ENCODE measurements at places on chromosomes 12 and 14.

- no peak for DNase-seq
Observed at GRCh38 chr12:70120970-70121369, 122.3 kb upstream of the CNOT2 start.

- DNase-seq: no peak
Observed at GRCh38 chr14:40347675-40348074, 915.4 kb upstream of the FBXO33 start.

DNA sequence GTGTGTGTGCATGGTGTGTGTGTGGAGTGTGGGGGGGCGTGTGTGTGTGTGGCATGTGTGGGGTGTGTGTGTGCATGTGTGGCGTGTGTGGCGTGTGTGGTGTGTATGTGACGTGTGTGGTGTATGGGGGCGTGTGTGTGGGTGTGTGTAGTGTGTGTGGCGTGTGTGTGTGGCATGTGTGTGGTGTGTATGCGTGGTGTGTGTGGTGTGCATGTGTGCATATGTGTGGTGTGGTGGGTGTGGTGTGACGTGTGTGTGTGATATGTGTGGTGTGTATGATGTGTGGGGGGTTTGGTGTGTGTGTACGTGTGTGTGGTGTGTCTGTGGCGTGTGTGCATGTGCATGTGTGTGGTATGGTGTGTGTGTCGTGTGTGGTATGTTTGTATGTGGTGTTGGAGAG, 24.1 kb upstream of the CMKLR1 start:
- DNase-seq: no peak

DNA sequence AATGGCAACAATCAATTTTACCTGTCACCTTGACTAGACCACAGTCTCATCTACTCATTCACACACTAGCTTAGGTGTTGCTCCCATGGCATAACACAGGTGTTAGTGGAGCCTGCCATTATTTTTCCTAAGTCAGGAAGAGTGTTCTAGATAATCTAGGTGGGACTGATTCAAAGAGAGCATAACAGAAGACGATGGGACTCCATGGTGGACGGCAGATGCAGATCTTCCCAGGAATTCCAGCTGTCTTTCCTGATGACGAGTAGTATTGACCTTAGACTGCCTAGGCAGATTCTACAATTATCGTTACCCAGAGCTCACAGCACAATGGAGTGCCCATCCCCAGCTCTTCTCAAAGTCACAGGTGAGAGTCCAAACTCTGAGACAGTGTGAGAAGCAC, 589.0 kb downstream of the TMEM121 start:
- DNase-seq: no peak

GRCh38 chr14:57816568-57817284, 49.2 kb downstream of the SLC35F4 start:
- DNase-seq: no peak

- no peak for DNase-seq
Observed at GRCh38 chr12:46385438-46385837, 12.9 kb upstream of the SLC38A2 start.

DNA sequence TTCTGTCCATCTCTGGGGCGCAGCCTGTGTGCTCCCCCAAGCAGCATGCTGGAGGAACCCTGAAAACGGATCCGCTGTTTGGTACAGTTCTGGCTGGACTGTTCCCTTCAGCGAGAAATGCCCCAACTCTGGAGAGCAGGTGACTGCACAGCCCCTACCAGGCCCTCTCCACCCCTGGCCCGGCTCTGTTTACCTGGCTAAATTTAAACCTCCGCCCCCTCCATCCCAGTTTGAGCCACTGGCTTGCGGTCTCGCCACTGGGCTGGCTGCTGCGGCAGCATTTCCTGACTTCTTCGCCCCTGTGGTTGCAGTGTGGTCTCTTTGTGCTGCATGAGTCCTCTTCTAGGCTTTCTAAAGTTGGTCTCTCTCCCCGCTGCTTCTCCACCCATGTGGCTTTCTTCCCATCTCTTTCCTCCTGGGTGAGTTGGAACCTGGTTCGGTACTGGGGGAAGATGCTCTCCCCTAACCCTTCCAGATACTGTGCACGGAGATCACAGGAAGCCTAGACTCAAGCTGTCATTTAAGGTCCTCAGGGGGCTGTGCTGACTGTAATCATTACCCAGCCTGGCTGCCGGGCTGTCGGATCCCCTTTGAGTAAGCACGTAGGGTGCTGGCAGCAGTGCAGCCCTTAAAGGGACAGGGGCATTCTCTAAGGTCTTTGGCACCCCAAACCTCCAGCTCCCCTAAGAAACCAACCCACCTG, 60.6 kb downstream of the FBXL14 start:
- DNase-seq: no peak

GRCh38 chr14:91934554-91935285, 12.8 kb downstream of the FBLN5 start:
- DNase-seq: no peak

DNA sequence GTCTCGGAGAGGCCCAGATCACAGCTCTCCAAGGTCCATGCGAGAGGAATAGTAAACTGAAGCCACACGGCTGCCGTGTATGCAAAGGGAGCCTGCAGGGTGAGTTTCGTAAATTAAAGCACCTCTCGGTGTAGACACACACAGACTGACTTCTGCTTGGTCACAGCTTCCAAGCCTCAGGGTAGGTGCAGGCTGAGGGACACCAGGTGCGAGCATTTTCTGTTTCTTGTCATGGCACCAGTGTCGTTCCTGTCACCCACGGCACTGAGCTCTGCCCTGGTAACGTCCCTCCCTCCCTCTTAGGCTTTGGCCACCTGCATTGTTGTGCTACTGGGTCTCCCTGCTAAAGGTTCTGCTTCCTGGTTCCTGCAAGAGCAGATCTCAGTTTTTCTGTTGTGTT, 76.2 kb upstream of the DYNC1H1 start:
- DNase-seq: no peak

GRCh38 chr12:46433829-46434228, 61.3 kb upstream of the SLC38A2 start:
- DNase-seq: no peak

GRCh38 chr14:26389646-26390508, 208.0 kb downstream of the NOVA1 start:
- DNase-seq: no peak

DNA sequence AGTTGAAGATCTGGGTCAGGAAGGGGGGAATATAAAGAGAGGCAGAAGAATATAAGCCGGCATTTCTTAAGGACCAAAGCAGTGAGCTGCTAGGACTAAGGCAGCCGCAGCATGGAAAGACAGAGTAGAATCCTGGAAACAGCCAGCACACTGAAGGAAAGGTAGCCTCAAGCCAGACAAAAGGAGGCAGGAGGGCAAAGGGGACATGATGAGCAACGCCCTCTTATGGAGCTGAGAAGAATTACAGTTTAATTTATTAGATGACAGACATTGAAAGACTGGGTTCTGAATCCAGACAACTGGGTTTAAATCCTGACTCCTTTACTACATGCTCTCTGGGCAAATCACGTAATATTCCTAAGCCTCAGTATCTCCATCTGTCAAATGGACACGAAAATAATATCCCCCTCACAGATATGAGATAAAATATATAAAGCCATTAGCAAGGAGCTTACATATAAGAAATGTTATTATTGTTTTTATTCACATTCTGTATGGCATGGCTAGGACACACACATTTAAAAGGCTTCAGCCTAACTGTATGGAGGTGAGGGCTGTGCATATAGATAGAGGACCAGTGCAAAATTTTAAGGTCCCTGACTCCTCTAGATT, 8.1 kb upstream of the PCED1B start:
- DNase-seq: no peak

GRCh38 chr12:19801941-19802340, 362.6 kb downstream of the AEBP2 start:
- no peak for DNase-seq

- no peak for DNase-seq
Observed at GRCh38 chr12:56252649-56253048, 5.5 kb downstream of the ANKRD52 start.

DNA sequence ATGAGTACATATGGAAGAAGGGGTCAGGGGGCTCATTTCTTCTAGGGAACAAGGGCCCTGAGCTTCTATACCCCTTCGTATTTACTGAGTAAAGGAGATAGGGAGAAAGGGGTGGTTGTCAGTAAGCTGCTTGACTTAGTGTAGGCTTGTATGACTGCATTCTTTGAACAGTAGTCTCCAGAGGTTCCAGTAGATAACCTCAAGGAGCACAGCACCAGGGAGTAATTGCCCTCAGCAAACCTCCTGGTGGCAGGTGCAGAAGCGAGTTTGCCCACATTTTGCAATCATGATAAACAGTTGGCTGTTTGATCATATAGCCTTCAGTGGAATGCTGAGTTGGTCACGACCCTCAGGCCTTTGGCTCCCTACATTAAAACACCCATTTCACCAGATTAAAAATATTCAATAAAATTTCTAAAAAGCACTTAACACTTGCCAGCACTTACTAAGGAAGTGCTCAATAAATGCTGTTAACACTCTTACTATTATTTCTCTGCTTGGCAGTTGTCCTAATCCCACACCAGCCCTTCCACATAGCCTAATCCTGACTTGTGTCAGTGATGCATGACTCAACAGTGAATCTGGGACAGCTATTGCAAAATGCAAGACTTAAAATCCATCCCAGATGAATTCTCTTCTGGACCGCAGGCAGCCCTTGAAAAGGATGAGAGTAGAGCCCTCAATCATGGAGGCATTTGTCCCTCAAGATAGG, 3.7 kb upstream of the DHRS4L2 start:
- no peak for DNase-seq

DNA sequence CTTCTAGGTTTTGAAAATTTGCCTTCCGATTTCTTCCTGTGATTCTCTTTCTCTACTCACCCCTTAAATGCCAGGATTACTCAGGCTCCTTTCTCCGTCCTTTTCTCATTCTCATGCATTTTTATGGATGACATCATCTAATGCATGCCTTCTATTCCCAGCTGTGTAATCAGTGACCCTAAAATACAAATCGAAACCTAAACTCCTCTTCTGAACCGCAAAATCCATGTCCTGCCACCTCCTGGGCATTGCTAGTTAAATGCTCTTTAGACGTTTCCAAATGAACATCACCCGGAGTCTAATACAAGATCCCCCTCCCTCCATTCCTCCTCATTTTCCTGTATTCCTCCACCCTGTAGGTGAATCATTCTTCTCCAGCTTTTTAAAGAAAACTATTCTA, 1703.1 kb upstream of the FLRT2 start:
- no peak for DNase-seq

- no peak for DNase-seq
Observed at GRCh38 chr14:65928995-65929394, 516.5 kb downstream of the FUT8 start.

All from NCI-H2029 (cell line).